ENCODE measurements at places on chromosomes 6 and 20. TPM values are rescaled to one million over a fixed set of nuclear protein-coding genes. Genes with fewer than 3 reads are reported as not detected.

- DNase-seq: no peak
Observed at GRCh38 chr6:25934735-25935313, 4.3 kb upstream of the SLC17A2 start.

DNA sequence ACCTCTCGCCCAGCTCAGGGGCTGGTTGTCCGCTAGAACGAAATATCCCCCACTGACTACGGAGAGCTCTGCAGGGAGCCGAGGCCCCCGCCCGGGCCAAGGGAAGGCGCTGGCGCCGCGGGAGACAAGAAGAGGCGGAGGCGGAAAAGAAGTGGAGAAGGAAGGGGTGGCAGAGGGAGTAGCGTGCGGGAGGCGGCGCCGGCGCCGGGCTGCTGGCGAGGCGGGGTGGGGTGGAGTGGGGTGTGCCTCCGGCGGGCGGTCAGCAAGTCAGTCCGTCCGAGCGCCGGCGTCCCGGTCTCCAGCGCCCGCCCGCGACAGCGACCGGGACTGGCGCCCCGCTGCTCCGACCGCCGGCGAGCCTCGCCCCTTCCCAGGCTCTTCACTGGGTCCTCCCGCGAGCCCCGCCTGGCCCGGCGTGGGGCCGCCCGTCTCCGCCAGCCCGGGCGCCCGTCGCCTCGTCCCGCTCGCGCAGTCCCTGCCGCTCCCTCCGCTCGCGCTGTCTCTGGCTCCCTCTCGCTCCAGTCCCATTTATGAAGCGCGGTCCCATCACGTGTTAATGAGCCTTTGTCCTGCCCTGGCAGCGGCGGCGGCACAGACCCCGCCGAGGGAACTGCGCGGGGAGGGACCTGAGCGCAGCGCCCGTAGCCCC lies at the start of gene CNR1:
CNR1 (minus strand) TSS at position 504 of the 649 bp plus-strand sequence. CDS start 21,073 bp downstream, outside the sequence.
- no peak for DNase-seq

GRCh38 chr6:582370-582769 lies 74.5 kb downstream of the HUS1B start:
- no peak for DNase-seq

DNA sequence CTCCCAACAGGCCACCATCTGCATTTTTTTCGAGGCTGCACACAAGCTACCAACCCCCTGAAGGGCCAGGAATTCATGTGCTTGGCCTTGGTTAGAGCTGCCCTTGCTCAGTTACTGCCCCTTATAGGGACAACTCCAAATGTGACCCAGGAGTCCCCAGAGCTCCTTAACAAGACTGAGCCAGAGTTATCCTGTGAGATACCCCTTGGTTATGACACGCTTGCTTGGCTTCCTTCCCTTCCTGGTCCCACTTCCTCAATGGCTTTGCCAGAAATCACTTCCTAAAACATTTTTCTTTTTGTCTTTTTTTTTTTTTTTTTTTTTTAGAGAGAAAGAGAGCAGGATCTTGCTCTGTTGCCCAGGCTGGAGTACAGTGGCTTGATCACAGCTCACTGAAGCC lies 8.9 kb downstream of the TREM1 start:
- no peak for DNase-seq

The CD93 gene
- polyA plus RNA-seq: not detected
